Activated CD4-positive, alpha-beta T cell treated with anti-CD3 and anti-CD28 coated beads, Interleukin-2, amount 10 ng/mL, durations not matched to agents 7 days and 5 days (primary cell): ENCODE measurements at places on chromosomes 2 and 18.

GRCh38 chr2:23036629-23037028 lies 348.4 kb upstream of the KLHL29 start:
- no peak for DNase-seq

GRCh38 chr2:149226790-149227189 lies 103.6 kb upstream of the LYPD6 start:
- DNase-seq: no peak

DNA sequence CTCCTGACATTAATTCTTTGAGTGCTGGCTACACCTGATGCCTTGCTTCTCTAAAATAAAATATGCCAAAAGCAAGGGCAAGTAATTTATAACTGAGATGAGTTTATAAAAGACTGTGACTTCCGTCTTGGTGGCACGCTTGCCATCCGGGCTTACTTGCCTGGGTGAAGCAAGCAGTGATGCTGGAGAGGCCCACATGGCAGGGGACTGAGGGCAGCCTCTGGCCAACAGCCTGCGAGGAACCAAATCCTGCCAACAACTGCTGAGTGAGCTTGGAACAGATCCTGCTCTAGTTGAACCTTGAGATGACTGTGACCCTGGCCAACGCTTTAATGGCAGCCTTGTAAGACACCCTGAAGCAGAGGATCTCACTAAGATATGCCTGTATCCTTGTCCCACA lies 96.1 kb upstream of the CAPN13 start:
- DNase-seq: no peak

GRCh38 chr2:120298173-120298835 lies 45.7 kb downstream of the RALB start:
- no peak for DNase-seq

DNA sequence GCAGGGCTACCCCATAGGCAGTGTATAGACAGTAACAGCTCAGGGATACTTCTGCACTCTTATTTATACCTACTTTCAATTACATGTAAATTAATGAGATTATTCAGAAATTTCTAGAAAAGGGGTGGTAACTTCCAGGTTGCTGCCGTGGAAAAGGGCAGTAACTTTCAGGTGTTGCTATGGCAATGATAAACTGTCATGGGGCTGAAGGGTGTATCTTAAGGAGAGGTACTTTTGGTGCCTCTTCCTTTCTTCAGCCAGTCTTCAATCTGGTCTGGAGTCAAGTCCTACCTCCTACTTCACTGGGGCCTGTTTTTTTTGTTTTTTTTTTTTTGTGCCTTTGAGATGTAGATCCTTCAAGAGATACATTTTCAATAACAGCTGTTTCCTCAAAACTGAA lies 35.2 kb upstream of the DNAJC10 start:
- no peak for DNase-seq
